ENCODE measurements at places on chromosomes 1 and 21. TPM values are rescaled to one million over a fixed set of nuclear protein-coding genes. Genes with fewer than 3 reads are reported as not detected.
A peak's percentile ranks its signal among the peaks of the same experiment; 100 is the strongest.

DNA sequence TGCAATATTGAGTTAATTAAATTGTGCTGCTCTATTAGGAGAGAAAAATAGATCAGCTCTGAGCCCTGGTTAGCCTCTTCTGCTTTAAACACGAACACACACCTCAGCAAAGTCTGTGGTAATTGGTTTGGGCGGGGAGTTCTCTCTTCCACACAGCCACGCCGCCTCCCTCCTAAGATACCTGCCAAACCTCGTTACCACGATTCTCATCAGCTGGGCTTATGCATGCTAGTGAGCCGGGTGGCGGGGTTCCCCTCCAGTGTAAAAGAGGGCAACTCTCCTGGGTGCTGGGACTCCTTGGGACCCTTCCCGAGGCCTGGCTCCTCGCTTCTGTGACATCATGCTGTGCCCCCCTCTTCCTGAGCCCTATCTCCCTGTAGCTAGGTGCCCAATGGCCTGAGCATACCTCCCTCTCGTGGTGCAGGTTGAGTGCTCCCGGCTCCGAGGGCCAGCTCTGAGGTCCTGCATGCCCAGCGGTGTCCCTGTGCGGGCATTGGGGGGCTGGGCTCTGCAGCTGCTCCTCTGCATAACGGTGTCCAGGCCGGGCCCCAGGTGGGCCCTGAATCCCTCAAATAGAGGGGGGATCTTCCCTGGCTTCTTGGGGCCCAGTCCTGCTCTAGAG, 182.9 kb downstream of the PRDM16 start:
- DNase-seq = no peak

GRCh38 chr1:224864006-224864405, 65.5 kb upstream of the DNAH14 start:
- no peak for DNase-seq

GRCh38 chr21:36636016-36636415, 62.9 kb upstream of the SIM2 start:
- no peak for DNase-seq

DNA sequence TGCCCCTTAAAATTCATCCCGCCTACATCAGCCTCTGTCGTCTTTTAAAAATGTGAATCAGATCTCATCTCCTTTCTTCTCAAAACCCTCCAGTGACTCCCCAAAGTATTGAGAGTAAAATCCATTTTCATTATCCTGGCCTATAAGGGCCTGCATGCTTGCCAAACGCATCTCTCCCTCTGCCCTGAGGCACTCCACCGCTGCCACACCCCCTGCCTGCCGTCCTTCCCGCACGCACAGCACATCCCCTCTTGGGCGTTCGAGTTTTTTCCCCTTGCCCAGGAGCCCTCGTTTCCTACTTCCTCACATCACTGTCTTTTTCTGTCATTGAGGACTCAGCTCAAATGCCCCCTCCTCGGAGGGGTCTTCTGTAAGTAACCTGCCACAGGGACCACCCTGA, 53.3 kb upstream of the MTR start:
- DNase-seq = peak; percentile 11

DNA sequence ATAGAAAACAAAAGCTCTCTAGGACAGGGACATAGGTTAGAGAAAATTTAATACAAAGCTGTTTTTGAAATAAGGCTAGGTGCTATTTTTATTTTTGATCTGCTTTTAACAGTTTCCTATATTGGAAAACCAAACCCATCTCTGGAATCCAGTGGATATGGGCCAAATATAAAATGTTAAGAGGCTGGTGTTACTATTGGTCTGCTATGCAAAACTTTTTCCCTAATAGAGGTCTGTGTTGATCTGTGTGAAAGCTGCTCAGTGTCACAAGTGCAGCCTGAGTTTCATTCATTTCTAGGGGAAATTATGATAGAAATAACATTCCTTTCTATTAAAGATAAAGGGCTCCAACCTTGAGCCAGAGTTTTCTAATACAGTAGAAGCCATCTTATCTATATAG, 116.4 kb downstream of the OLFML2B start:
- no peak for DNase-seq

DNA sequence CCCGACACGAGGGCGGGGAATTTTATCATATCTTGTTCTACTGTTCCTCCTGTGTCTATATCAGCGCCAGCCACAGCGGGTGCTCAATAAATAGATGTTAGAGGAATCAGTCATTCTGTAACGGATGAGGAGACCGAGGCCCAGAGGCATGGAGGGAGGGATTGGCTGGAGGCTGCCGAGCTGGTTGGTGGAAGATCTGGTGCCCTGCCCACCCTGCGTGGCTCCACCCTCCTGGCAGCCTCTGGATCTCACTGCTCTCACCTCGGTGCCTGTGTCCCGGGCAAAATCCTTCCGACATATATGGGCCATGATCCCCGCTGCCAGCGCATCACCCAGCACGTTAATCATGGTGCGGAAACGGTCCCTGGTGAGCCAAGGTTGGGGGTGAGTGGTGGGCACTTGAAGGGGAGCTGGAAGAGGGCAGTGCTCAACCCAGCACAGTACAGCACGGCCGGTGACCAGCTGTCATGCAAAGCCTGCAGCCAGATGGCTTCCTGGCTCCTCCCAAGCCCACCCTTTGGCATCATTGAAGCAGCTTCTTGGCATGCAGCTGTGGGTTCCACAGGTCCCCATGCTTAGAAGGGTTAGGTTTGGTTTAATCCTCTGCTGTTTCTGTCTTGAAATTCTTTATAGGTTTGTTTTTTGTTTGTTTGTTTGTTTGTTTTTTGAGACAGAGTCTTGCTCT, 26.7 kb downstream of the PODN start:
- DNase-seq = no peak

- DNase-seq = peak; percentile 47
These were observed 194.8 kb downstream of the EIF4G3 start for GRCh38 chr1:20981915-20982314.

- DNase-seq = peak; percentile 64
These were observed 3.7 kb upstream of the TMEM39B start for GRCh38 chr1:32068957-32069588.

- DNase-seq = no peak
These were observed 4.2 kb upstream of the SIM2 start for GRCh38 chr21:36694593-36695282.

- no peak for DNase-seq
These were observed 4.1 kb downstream of the ZNF362 start for GRCh38 chr1:33260439-33260838.

GRCh38 chr1:226355016-226355415, 46.1 kb upstream of the LIN9 start:
- DNase-seq = no peak

GRCh38 chr1:222552882-222553281, 5.0 kb upstream of the HHIPL2 start:
- no peak for DNase-seq

DNA sequence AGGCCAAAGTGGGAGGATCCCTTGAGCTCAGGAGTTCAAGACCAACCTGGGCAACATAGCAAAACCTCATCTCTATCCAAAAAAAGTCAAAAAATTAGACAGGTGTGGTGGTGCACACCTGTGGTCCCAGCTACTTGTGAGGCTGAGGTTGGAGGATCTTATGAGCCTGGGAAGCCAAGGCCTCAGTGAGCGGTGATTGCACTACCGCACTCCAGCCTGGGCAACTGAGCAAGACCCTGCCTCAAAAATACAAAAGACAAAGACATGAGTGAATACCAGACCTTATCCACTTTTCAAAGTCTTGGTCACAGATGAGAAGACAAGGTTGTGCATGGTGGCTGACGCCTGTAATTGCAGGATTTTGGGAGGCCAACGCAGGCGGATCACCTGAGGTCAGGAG, 13.2 kb upstream of the MSTO1 start:
- DNase-seq = no peak

GRCh38 chr1:25004355-25004754, 74.3 kb upstream of the RUNX3 start:
- DNase-seq = no peak

DNA sequence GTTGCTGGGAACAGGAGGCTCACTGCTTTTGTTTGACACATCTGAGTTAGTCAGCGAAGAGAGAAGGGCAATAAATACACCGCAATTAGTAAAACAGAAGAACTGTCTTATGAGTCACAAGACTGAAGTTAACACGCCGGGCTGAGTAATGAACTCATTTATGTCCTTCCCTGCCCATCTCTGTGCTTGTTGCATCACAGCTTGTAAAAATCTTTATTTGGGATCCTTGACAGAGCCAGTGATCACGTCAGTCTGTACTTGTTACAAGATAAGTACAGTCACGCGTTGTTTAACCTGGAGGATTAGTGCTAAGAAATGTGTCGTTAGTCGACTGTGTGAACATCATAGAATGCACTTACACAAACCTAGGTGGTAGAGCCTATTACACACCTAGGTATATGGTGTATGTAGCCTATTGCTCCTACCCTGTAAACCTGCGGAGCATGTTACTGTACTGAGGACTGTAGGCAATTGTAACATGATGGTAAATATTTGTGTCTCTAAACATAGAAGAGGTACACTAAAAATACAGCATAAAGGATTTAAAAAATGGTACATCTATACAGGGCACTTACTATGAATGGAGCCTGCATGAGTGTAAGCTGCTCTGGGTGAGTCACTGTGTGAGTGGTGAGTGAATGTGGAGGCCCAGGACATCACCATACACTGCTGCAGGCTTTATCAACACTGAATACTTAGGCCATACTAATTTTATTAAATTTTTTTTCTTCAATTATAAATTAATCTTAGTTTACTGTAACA, 272.2 kb downstream of the TNR start:
- peak; percentile 49 for DNase-seq

DNA sequence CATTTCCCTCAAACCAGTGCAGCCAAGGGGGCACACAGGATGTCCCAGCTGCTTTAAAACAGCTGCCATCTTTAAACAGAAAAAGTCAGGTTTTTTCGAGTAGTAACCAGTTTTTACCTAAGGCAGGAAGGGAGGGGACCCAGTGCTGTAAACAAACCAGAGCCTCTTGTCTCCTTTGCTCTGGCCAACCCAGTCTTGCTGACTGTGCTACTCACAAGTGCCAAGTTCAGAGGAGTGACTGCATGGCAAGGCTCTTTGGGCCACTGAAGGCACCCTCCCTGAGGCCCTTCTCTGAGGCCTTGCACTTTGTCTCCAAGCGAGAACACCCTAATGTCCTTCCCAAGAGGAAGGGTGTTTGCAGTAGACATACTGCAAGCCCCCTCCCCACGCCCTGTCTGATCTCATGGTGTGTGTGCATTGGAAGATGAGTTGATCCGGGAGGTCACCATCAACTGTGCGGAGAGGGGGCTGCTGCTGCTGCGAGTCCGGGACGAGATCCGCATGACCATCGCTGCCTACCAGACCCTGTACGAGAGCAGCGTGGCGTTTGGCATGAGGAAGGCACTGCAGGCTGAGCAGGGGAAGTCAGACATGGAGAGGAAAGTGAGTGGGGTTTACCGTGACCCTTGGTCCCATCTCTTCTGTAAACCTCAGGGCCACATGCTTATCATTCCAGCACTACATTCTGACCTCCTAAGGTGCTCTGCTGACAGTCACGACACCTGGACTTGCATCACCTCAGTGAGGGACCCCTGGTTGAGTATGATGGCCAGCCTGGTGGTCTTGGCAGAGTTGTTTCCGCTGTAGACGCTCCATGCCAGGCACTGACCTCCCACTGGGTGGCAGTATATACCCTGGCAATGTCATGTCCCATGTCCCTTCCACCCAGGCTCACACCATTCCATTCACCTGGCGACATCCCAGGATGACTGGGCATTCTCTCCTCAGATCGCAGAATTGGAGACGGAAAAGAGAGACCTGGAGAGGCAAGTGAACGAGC, 4.7 kb downstream of the DNALI1 start:
- peak; percentile 35 for DNase-seq

GRCh38 chr1:244854166-244854565, 10.2 kb downstream of the HNRNPU start:
- no peak for DNase-seq

- DNase-seq = no peak
These were observed 4.3 kb upstream of the MUTYH start for GRCh38 chr1:45344499-45344898.

DNA sequence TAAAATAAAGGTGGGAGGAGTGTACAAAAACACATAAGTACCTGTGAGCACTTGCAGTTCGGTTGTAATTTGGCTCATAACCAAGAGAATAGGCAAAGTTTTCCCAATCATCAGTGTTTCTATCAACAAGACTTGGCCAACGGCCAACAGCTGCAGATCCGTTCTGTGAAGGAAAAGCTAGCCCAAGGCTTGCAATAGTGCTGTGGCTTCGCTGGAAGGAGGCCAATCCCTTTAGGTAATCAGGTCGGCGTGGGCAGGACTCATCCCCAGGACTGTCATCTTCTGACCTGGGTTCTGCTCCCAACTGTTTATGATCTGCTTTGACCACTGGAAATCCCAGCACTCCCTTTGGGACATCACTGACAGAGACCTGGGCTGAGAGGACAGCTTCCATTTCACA, 107.8 kb downstream of the LYST start:
- peak; percentile 33 for DNase-seq

DNA sequence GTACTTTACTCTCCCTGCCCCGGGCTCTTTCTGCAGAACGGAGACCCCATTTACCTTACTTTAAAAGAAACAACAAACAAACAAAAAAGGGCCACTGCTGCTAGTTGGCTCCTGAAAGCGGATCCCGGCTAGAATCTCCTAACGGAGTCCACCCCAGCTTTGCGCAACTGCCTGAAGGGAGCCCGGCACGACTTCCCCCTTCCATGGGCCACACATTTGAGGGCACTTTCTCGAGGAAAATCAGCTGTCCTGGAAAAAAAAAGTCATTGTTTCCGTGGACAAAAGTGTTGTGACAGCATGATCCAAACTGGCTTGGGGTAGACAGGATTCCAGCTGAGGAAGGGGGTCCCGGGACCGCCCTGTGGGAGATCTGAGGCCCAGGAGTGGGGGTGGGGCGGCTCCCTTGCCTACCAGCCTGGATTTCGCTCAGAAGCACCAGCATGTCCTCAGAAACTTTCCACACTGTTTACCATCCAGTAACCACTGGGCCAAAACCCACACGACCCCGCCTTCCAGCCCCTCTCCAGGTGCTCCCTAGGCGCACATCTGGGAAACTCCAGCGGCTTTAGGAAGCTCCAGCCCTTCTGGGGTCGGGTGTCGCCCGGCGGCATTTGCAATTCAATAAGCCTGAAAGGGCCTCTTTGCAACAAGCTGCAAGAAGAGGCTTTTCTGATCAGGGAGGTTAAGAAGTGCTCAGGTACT, 4.8 kb downstream of the RIPK4 start:
- DNase-seq = peak; percentile 21

GRCh38 chr1:107695341-107695740, 269.6 kb downstream of the VAV3 start:
- DNase-seq = peak; percentile 7

The SPATA21 gene
- not detected for total RNA-seq

The OR2L13 gene
- total RNA-seq = not detected

The MYCL gene
- 0.12 TPM for total RNA-seq

The DCST1 gene
- not detected for total RNA-seq

The CD1C gene
- total RNA-seq = not detected

The SPOCD1 gene
- total RNA-seq = 12.4 TPM

The PRAMEF8 gene
- not detected for total RNA-seq

The NRIP1 gene
- total RNA-seq = 13.2 TPM

The IRF6 gene
- 0.20 TPM for total RNA-seq

The VAV3 gene
- 1.7 TPM for total RNA-seq

The TMEM240 gene
- not detected for total RNA-seq

The MAN1C1 gene
- 2.8 TPM for total RNA-seq

The WARS2 gene
- total RNA-seq = 22.8 TPM

The RHCE gene
- total RNA-seq = 0.24 TPM

The ZBTB8A gene
- 6.7 TPM for total RNA-seq

The RNF186 gene
- total RNA-seq = not detected

All from RPMI7951 (cell line).